ENCODE measurements at places on chromosomes 7 and 10.
A peak's percentile ranks its signal among the peaks of the same experiment; 100 is the strongest.

GRCh38 chr10:20871970-20872369 lies 25.1 kb downstream of the NEBL start:
- no peak for DNase-seq

GRCh38 chr7:1475393-1475792 lies 16.1 kb upstream of the MICALL2 start:
- DNase-seq, result no peak

- DNase-seq, result no peak
Observed at GRCh38 chr10:6746782-6747181, 166.7 kb upstream of the PRKCQ start.

DNA sequence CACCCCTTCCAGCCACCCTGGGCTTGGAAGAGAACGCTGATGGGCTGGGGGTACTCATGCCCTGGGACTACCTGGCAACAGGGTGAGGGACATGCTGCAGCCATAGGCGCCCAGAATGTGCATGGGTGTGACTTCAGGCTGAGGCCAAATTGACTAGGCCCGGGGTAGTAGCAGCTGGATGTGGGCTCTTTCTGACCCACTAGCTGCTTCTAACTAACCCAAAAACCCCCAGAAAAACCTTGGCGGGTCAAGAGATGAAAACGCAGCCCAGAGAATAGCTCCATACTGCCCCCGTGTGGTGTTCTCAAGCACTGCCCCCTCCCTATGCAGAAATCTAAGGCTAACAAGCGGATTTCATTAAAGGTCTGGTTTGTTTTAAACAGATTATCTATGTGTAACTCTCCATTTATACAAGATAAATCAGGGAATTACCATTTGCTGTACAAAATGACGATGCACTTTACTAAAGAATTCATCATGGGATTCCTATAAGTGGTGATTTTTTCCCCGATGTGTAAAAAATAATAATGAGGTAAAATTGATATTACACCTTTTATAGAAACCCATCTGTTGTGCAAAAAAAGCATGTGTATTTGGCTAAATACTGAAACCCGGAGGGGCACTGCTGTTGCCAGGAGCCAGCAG lies 4.2 kb downstream of the SMARCD3 start:
- peak; percentile 71 for DNase-seq
